Stimulated activated naive CD4-positive, alpha-beta T cell treated with Interleukin-2 at 50 U/mL for 16 hours (primary cell): ENCODE measurements at places on chromosomes 13 and 19.

DNA sequence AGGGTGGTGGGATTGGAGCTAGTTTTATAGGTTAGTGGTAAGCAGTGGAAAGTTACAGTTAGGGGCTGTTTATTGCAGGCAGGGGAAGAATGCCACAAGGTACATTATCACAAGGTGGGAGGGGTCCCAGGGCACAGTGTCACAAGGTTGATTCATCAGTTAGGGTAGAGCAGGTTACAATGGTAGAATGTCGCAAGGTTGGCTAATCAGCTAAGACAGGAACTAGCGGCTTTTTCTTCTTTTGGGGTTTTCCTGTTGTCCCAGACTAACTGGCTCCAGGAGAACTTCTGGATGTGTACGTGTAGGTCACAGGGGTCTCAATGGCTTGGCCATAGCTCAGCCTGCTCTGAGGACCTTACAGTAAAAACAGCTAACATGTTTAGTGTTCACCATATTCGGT is 1221.1 kb downstream of the SLITRK1 start:
- no peak for DNase-seq

DNA sequence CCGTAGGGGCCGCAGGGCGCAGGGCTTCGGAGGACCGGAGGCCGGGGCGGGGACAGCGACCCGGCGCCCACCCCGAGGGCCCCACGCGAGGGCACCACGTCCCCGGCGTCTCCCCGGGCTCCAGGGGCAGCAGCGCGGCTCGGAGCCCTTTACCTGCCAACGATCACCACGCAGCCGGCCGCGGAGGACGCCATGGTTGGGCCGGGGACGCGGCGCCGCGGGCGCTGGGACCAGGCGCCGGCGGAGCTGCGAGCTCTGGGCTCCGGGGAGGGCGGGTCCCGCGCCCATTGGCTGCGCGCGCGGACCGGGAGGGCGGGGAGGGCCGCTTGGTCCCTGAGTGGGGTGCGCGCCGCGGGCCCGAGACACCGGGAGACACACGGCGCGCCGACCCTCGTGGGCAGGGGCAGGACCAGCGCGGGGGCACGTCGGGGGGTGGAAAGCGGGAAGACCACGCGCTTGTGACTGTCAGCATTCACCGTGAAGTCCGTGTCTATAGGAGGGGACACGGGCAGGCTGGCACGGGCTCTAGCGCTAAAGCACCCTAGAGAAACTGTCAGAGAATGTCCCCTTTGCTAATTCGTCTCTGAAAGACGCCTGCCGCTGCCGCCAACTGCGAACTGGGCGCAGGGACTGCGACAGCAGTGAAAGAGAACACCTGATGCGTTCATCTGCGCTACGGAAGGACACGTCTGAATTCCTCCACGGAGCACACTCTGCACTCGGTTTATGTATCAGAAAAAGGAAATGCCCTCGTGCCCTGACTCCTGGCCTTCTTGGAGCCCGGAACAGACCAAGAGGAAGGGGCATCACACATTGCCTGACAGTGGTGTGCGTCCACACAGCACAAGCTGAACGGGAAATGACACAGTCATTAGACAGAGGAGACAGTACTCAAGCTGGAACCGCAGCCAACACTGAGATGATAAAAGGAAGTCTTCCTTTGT is at the start of gene CRYL1:
TSS of gene CRYL1 (minus strand) at position 257 of the 944 bp plus-strand sequence. CDS start at position 194, 63 bp downstream.
- peak; percentile 70 for DNase-seq

DNA sequence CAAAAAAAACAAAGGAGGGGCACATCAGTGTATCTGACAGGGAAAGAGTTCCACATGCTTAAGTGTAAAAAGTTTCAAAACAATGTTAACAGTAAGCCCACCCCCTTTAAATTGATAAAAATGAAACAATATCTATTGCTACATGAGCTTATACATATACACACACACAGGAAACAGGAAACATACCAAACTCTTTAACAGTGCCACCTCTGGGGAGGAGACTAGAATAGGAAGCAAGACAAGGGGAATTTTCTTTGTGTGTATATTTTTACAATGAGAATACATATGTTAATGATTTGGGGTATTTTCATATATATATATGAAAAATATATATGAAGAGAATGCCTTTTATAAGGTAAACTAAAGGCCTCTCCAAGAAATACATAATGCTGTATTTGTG is 44.7 kb downstream of the TPT1 start:
- no peak for DNase-seq

GRCh38 chr19:17686592-17687024 is 1.5 kb downstream of the UNC13A start:
- no peak for DNase-seq

DNA sequence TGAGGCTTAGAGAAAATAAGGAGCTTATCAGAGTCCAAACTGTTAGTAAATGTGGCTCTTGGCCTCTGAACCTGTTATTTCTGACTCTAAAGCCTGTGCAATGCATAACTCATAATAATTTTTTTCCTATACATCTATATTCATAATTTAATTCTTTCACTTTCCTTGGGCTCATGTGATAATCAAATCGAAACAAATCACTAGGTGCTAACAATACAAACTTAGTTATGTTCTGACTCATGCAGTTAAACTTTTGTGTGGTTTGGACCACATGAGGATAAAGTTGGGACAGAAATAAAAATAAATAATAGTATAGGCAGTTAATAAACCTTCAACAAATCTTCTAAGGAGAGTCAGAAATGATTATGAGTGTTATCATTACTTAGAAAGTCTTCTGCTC is 1629.0 kb downstream of the OLFM4 start:
- DNase-seq, result no peak

DNA sequence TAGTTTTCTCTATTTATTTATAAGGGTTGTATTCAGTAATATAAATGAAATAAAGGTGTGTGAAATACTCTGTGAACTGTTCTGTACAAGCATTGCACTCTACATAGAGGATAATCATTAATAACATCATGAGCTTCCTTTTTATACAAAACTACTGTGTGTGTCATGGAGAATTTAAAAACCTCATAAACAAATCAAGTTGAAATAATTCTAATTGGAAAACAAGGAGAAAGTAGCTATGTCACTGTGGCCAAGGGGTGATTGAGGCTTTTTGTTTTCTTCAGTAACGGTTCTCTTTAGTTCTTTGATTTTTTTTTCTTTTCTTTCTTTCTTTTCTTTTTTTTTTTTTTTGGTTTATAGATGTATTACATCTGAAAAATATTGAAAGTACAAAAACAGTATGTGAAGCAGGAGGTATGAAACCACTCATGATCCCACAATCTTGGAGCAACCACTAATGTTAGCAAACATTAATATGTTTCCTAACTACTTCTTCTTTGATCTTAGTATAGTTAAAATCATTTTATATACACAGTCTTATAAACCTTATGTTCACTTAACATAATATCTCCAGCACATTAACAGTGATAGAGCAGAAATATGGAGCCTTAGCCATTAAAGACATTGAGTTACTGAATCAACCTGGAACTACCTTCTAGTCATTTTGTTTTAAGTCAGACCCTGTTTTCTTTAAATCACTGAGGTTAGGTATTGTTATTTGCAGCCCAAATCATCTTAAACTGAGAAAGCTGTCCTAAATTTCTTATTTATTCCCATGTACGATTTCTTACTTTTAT is 45.4 kb downstream of the WDFY2 start:
- no peak for DNase-seq

- no peak for DNase-seq
These were observed 16.4 kb upstream of the ZNF331 start for GRCh38 chr19:53521373-53522202.

- DNase-seq, result peak; percentile 13
These were observed 24.1 kb downstream of the PBX4 start for GRCh38 chr19:19594381-19594780.

- no peak for DNase-seq
These were observed 323.0 kb downstream of the EFNB2 start for GRCh38 chr13:106212386-106213010.

DNA sequence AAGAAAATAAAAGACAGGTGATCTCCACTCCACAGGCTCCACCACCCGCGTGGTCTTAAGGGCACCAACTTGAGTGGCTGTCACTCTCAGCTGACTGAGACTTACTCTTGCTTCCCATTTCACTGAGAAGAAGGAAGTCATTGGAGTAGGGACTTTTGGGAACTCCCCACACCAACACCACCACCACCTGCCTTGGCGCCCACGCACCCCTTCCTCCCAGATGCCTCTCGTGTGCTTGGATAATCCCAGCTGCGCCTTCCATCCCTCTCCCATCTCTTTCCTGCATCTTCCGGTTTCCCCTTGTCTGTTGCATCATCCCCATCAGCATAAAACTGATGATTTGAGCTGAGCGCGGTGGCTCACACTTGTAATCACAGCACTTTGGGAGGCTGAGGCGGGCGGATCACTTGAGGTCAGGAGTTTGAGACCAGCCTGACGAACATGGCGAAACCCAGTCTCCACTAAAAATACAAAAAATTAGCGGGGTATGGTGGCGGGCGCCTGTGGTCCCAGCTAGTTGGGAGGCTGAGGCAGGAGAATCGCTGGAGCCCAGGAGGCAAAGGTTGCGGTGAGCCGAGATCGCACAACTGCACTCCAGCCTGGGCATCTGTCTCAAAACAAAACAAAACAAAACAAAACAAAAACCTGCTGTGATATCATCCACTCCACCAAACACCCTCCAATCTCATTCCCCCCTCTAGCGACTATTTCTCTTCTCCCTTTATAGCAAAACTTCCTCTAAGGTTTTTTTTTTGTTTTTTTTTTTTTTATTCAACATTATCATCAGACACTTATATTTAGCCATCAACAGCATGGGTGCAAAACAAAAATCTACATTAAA is 25.5 kb downstream of the AP2S1 start:
- no peak for DNase-seq

DNA sequence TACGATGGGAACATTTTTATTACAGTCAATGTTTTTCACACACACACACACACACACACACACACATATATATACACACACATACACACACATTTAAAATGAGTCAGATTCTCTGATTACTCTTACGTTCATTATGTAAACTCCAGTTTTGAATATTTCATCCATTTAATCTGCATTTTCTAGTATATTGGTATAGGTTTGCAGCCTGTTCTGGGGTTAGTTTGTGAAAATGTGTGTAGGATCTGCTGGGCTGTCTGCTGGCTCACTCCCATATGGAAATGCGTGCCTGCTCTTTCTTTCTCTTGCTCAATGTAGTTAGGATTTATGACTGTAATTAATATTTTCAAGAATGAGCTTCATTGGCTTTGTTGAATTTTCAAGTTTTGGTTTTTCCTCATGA is 7.1 kb downstream of the LILRB2 start:
- DNase-seq, result no peak

DNA sequence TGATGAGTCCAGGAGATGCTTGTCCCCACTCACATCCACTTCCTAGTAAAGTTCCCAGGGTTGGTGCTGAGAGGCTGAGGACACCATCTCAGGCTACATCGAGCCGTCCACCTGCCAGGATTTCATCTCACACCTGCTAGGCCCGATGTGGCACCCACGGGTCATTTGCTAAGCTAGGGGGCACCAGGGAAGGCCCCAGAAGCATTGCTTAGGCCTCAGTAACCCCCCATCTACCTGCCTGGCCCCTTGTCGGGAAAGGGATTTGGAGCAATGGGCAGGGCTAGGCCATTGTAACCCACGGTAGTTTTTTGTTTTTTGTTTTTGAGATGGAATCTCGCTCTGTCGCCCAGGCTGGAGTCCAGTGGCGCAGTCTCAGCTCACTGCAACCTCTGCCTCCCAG is 51.8 kb downstream of the F2RL3 start:
- DNase-seq, result no peak

DNA sequence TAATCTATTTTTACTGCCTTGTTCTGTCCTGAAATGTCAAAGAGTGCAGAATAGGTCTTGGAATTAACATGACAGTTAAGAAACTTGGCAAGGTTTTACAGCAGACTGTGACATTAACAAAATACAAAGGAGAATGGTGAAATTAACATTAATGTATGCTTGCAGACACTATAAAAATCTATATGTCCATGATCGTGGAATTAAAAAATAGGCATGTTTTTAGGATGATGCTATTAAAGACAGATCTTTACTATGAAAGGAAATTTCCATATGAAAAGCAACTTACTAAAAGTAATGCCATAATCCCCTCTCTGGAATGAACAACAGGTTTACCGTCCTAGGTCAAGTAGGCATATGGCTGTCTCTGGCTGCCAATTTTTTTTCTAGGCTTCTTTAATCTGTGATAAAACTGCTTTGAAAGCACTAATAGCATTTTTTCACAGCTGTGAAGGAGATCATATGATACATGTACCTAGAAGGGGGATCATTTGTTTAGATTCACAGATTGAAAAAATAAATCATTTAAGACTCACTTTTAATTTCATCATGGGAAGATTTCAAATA is 291.5 kb downstream of the ZNF536 start:
- no peak for DNase-seq

GRCh38 chr13:70171151-70171550 is 62.9 kb upstream of the KLHL1 start:
- DNase-seq, result no peak

GRCh38 chr13:30711375-30711774 is 24.0 kb upstream of the ALOX5AP start:
- no peak for DNase-seq

DNA sequence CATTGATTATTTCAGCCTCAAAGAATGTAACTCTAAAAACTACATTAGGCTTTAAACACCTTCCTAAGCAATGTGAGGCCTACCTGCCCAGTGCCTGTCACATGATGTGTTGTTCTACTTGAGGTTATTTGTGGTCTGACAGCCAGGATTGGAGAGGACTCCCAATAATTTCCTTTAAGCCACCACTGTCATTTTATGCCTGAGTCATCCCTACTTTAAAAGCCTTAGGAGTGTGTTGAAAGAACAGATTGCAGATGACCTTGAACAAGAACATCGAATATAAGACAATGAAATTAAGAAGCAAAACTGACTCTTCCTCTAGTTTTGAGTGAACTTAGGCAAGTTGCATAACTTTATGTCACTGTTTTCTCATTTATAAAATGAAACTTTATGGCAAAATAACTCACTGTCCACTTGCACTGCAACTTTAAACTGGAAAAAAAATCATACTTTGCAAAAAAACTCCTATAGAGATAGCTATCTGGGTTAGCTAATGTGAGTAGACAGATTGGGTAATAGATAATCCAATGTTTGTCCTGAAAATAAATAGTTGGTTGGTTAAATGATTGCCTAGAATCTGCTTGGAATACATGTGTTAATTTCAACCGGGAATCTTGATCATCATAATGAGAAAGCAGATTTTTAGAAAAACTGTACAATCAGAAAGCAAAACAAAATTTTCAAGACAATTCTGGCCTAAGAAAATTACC is 361.2 kb downstream of the SUCLA2 start:
- no peak for DNase-seq

- DNase-seq, result no peak
These were observed 6.6 kb downstream of the C13orf46 start for GRCh38 chr13:113967206-113967720.
